Left kidney (tissue), 8 donors: ENCODE measurements at places on chromosomes 3 and 15.

- no peak for DNase-seq
These were observed 362.2 kb downstream of the RBMS3 start for GRCh38 chr3:29643034-29643425.

- no peak for DNase-seq
These were observed 491.1 kb upstream of the NR2F2 start for GRCh38 chr15:95839367-95839782.

DNA sequence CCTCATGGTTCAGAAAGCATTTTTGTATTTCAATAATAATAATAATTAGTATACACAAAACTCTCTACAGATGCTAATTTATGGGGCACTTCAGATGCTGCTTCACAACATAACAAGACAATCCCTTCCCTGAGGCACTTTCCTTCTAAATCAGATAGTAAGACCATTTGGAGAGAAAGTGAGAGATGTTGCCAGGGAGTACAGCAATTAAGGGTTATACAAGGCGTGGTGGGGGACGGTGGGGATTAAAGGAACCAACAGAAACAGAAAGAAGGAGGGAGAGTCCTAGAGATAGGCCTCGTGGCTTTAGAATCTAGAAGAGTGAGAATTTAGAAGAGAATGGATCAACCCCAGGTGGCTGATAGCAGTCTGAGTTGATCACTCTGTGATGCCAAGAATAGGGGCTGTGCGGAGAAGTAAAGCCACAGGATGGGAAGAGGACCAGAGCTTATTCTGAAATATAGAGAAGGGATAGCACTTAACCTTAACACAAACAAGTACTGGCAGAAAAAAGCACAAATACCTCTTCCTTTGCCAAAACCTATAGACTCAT lies 76.9 kb downstream of the ETFA start:
- no peak for DNase-seq

DNA sequence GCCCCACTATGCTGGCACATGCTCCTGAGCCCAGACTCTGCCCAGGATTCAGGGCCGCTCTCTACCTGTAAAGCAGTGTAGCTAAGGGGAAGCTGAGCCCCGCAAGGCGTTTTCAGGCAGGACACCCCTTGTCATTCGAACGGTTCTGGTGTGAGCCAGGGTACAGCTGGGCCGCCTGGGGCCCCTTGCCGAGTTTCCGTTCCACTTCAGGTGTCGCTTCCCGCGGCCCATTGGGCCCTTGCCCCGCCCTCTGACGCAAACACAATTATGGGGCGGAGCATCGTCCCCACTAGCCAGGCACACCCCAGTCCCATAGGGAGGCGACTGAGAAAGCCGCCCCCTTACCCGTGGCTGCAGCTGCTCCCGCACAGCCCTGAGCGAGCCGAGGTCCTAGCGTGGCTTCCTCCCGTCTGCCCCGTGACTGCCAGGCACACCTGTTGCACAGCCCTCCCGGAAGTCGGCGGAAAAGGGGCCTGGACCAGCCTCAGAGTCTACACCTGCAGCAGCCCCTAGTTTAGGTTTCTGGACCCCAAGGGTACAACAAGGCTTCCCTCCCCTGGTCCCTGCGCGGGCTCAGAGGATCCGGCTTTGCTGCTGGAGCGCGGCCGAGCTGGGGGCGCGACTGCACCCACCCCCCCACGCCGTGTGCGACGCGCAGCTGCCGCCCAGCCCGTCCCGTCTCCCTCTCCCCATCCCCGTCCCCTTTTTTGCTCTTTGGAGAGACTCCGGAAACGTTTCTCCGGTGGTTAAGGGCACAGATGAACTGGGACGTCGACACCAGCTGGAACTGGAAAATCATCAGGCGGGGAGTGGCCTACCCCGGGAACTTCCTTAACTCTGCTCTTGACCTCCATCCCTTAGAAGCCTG lies at the start of gene PLSCR2:
Gene PLSCR2 (minus strand): TSS at position 412 of the 868 bp plus-strand sequence. CDS start 9,657 bp downstream, outside the sequence.
- peak; percentile 68 for DNase-seq

DNA sequence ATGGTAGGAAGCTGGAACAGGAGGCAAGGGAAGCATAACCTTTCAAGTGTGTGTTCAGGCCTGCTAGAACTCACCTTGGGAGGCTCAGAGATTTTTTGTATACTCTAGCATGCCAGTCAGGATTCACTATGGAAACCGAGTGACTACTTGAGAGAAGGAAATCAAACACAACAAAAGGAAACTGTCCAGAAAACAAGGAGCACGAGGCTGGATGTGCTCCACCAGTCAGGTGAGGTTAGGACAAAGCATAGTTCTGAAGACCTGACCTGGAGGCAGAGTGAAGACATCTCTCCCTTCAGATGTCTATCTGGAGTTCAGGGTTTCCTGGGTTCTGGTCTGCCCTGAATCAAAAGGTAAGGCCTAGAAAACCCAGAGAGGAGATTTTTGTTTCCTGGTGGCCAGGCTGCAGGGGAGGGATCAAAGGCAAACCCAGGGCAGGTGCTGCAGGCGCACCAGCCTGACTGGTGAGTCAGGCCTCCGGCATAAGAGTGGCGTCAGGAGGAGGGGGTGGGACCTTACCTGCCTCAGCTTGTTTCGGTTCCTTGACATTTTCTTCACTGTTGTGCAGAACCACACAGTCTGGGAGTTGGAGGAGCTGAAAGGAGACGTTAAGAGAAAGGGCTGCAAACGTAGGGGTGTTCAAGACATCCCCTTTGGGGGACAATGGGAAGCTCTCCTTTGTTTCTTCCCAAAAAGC lies 52.2 kb upstream of the OSBPL11 start:
- DNase-seq: no peak

DNA sequence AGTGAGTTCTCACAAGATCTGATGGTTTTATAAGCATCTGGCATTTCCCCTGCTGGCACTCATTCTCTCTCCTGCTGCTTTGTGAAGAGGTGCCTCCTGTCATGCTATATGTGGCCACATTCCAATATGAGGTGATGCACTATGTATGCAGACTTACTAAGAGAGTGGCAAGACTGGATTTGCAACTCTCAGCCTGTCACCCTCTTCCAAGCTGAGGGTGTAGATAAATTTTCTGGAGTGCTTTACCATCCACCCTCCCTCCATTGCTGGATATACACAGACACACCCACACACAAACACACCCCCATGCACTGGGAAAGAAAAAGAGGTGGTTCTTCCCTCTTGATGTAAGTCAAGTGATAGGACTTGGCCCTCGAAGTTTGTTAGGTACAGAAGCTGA lies 30.2 kb upstream of the CHMP2B start:
- DNase-seq: no peak

GRCh38 chr3:134809427-134810051 lies 14.5 kb downstream of the EPHB1 start:
- DNase-seq: no peak

DNA sequence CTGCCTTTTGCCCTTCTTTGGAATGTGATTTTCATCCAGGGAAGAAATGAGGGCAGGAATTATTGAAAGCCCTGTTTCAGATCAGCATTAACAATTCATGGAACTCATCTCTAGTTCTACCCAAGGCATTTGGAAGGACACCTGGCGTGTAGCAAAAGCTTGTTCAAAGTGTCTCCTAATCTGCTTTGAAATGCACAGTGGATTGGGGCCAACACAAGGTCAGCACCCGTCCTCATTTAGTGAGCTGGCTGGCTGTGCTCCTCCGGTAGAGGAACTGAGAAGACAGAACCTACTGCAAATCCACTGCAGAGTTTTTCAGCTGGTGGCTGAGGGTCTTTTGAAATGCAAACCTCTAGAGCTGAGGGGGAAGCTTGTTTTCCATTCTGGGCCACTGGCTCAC lies 141.6 kb upstream of the STT3B start:
- no peak for DNase-seq

GRCh38 chr15:89775815-89776214 lies 317 bp upstream of the MESP2 start:
- DNase-seq: no peak

DNA sequence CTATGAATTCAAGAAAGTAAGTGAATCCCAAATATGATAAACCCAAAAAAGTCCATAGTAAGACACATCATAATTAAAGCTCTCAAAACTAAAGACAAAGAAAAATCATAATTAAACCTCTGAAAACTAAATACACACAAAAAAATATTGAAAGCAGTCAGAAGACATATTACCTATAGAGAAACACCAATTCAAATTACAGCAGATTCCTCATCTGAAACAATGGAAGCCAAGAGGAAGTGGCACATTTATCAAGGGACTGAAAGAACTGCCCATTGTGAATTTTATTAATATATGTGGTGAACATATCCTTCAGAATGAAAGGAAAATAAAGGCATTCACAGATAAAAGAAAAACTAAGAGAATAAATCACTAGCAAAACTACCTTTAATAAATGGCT lies 128.2 kb downstream of the SCAPER start:
- no peak for DNase-seq

DNA sequence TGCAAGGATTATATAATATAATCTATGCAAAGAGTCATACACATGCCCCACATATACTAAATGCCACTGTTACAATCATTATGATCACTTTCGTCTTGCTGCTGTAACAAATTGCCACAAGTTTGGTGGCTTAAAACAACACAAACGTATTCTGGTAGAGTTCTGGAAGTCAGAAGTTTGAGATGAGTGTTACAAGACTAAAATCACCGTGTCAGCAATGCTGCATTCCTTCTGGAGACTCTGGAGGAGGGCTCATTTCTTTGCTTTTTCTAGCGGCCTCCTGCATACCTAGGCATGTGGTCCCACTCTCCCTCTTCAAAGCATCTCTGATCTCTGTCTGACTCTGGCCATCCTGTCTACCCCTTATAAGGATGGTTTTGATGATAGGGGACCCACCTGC lies 1.4 kb upstream of the CCDC174 start:
- no peak for DNase-seq

DNA sequence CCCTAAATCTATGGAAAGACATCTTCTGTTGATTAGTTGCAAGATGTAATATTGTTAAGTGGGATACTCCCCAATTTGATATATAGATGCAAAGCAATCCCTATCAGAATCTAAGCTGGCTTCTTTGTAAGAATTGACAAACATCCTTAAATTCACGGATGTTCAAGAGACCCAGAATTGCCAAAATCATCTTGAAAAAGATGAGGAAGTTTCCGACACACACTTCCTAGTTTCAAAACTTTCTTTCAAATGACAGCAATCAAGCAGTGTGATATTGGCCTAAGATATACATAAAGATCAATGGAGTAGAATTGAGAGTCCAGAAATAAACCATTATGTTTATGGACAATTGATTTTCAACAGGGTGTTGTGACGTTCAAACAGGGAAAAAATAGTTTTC lies 383.6 kb downstream of the LPP start:
- no peak for DNase-seq

DNA sequence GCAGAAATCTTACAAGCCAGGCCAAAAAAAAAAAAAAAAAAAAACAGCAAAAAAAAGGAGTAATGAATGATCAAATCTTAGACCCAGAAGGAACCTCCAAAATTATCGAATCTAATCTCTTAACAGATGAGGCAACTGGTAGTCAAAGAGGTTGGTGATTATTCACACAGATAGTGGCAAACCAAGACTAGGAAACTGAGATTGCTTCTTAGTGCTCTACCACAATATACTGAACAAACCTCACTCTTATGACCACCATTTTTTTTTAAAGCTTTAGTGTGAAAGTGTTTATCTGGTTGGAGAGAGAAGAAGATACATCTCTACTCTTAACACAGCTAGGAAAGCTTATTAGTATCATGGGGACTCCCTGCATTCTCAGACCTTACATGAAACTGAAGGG lies 17.3 kb downstream of the ATOSA start:
- no peak for DNase-seq

DNA sequence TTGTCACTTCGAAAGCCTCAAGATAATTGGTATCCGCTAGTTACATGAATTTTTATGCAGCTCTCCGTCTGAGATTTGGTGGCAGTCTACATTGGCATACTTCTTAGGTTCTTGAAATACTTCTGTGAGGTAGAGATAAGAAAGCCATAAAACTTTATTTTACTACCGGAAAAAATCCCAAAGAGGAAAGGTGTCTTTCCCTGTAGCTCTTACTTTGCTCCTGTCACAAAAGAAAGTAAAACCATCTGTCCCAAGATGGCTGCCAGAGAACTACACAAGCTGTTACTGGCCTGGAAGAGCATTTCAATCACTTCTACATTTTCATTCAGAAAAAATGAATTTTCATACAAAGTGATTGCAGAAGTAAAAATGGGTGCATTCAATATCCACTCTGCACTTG lies 214.8 kb upstream of the ST8SIA2 start:
- no peak for DNase-seq

DNA sequence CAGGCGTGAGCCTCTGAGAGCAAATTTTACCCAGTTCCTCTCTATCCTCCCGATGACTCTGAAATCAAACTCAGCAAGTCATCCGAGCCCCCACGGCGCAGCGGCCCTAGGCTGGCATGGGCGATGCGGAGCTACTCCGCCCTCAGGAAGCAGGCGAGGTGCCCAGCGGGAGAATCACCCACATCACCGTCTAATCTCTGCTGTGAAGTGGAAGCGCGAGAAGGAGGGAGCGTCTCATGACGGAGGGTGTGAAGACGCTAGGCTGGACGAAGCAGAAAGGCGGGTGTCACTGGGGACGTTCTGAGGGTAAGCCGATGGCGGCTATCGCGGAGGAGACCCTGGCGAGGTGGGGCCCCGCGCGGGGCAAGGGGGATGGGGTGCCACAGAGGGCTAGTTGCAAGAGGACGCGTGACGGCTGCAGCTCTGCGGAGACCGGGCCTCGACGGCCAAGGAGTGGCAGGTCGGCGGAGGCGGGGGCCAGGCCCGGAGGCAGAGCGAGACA lies 9.1 kb upstream of the GNAI2 start:
- DNase-seq: no peak

GRCh38 chr3:197019021-197019420 lies 10.6 kb downstream of the MELTF start:
- no peak for DNase-seq

DNA sequence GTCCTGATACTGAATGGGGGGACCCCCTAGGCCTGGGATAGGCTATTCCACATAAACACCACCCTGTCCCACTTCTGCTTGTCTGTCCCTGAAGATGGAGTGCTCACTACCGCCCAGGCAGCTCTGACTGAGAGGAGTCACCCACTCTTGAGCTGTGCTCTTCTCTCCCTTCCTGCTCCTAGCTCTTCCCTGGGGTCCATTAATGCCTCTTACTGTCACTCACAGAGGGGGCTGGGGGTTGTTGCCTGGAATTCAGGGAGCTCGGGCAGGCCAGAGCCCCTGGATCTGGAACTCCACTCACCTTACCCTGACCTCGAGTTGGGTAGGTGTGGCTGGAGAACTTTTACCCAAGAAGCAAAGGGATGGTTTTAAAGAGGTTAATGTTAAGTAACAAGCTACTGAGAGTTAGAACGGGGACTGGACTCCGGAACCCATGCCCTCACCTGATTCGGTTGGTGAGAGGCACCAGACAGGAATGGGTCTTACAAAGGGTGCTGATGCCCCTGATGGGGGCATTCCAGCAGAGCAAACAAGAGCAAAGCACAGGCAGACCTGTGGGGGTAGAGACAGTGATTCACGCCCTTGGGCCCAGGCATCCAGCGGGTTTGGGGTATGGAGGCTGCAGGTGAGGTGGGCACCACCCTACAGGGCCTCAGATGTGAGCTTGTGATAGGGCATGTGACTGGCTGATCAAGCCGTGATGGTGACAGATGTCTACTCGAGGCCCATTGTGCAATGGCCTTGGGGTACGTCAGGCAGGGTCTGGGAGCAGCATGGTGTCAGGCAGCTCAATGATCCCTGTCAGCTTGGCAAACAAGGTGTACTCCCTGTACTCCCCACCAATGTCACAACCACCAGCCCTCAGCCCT lies 5.4 kb downstream of the NBEAL2 start:
- DNase-seq: no peak
